Endothelial cell of umbilical vein (primary cell): ENCODE measurements at places on chromosomes 6 and 20. TPM values are rescaled to one million over a fixed set of nuclear protein-coding genes. Genes with fewer than 3 reads are reported as not detected.
A peak's percentile ranks its signal among the peaks of the same experiment; 100 is the strongest.

GRCh38 chr20:58359441-58359840 lies 29.6 kb upstream of the VAPB start:
- peaks cover 7% of the 10 kb centered on the region for H3K4me1 ChIP-seq
- DNase-seq = no peak
- H3K36me3 ChIP-seq = peaks cover 15% of the 10 kb centered on the region
- H3K27me3 ChIP-seq = no peaks in the 10 kb centered on the region

The FOXA2 gene
- total RNA-seq = not detected in 2 replicates

DNA sequence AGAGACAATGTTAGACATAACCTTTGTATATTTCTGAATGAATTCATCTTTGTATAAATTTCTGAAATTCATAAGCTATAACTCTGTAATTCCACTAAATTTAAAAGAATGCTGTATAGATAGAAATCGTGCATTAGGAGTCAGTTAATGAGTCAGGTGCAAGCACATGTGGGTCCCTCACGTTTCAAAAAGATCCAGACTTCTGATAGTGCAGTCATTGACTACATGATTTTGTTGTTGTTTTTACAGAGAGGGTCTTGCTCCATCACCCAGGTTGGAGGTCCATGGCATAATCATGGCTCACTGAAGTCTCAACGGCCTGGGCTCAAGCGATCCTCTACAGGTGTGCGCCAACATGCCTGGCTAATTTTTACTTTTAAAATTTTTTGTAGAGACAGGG lies 14.6 kb downstream of the ESF1 start:
- no peaks in the 10 kb centered on the region for H3K27me3 ChIP-seq
- H3K27ac ChIP-seq = no peak overlapping the region
- H3K4me3 ChIP-seq = no peak overlapping the region
- DNase-seq = no peak
- peaks cover 39% of the 10 kb centered on the region for H3K36me3 ChIP-seq

The PTK7 gene
- total RNA-seq = 65.3 and 65.6 TPM in 2 replicates

- H3K27ac ChIP-seq = no peak overlapping the region
- no peaks in the 10 kb centered on the region for H3K36me3 ChIP-seq
- DNase-seq = no peak
- no peak overlapping the region for H3K4me3 ChIP-seq
- H3K27me3 ChIP-seq = no peaks in the 10 kb centered on the region
Measured at GRCh38 chr6:170045981-170046667, 244.8 kb downstream of the DLL1 start.

The TMEM170B gene
- 4.1 and 4.2 TPM in 2 replicates for total RNA-seq

The ELOVL4 gene
- total RNA-seq = 3.3 and 4.1 TPM in 2 replicates

GRCh38 chr6:2185466-2185865 lies 59.9 kb downstream of the GMDS start:
- H3K27me3 ChIP-seq = no peaks in the 10 kb centered on the region
- no peak for DNase-seq
- no peaks in the 10 kb centered on the region for H3K36me3 ChIP-seq
- no peak overlapping the region for H3K4me3 ChIP-seq
- peaks cover 9% of the 10 kb centered on the region for H3K4me1 ChIP-seq

The CCN2 gene
- 2,488 and 2,886 TPM in 2 replicates for total RNA-seq

The BNIP5 gene
- not detected in 2 replicates for total RNA-seq

- H3K36me3 ChIP-seq = peaks cover 55% of the 10 kb centered on the region
- no peak overlapping the region for H3K4me3 ChIP-seq
- peaks cover 19% of the 10 kb centered on the region for H3K4me1 ChIP-seq
- no peak overlapping the region for H3K27ac ChIP-seq
Measured at GRCh38 chr6:44255105-44255808, 2.1 kb downstream of the SLC35B2 start.

The KCNS1 gene
- total RNA-seq = 0.23 and 0.29 TPM in 2 replicates

DNA sequence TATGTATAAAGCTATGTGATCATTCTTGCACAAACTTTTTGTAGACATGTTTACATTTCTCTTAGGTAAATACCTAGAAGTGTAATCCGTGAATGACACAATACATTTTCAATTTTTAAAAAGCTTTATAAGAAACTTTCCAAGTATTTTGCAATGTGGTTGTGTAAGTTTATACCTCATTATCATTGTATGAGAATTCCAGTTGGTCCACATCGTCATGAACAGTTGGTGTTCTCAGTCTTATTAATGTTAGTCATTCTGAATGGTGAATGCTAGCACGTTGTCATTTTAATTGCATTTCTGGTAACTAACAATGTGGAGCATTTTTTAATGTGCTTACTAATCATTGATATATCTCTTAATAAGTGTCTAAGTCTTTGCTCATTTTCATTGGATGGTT lies 116.5 kb upstream of the F13A1 start:
- DNase-seq = no peak
- no peaks in the 10 kb centered on the region for H3K27me3 ChIP-seq
- H3K27ac ChIP-seq = no peak overlapping the region
- H3K4me3 ChIP-seq = no peak overlapping the region
- H3K36me3 ChIP-seq = no peaks in the 10 kb centered on the region

DNA sequence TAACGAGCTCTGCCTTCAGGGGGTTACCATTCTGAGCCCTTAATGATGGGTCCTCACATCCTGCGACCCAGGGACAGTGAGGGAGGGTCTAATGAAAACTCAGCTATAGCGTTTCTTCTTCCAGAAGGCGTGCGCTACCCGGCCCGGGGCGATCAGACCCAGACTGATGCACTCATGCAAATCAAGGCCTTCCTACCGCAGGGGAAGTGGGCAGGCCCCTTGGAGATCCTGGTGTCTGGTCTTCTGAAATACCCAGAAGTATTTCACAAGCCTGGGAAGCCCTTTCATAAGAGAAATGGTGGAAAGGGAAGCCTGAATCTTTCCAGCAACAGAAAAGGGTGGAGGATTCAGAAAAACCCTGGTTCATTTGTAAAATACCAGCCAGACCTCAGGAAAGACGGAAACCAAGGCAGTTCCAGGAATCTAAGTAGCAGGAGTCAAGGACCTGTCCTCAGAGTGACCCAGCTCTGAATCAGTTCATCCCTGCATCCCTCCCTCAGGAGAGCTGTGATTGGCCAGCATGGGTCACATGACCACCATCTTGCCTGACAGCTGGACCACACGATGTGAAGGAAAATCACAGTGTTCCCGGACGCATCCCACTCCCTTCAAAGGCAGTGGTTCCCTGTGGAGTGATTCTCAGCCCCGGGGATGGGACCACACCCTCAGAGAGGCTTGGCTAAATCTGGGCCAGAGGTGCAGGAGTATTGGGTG lies 12.7 kb downstream of the BFSP1 start:
- H3K27me3 ChIP-seq = no peaks in the 10 kb centered on the region
- H3K27ac ChIP-seq = no peak overlapping the region
- no peak for DNase-seq
- H3K4me1 ChIP-seq = peaks cover 21% of the 10 kb centered on the region

GRCh38 chr20:39873286-39873685 lies 815.8 kb downstream of the MAFB start:
- no peak for DNase-seq
- no peaks in the 10 kb centered on the region for H3K27me3 ChIP-seq
- H3K4me1 ChIP-seq = peaks cover 2% of the 10 kb centered on the region
- H3K27ac ChIP-seq = no peak overlapping the region
- no peak overlapping the region for H3K4me3 ChIP-seq

The FAM110A gene
- total RNA-seq = 4.6 and 5.8 TPM in 2 replicates

DNA sequence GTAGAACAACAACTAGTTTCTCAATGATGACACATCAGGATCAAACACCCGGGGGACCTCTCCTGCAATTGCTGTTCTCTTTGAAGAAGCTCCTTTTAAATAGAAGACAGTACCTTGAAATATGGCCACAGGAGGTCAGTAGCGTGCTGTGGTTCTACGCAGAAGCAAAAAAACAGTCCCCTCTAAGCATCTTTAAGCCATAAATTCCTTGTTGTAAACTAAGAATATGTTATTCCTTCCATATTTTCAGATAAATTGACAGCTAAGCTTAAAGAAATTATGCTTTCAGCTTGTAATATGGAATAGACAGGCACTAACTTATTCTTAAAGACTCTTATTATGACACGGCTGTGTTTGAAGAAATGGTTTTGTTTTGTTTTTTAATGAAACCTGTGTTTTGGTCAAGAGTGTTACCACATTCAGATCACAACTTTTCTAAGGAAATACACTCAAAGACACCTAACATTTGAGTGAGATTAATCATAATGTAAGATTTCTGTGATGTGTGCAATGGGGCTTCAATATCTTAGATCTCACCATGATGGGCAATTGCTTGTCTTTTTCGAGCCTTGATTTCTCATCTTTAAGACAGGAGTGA lies 49.7 kb upstream of the IL20RA start:
- DNase-seq = peak; percentile 75
- H3K4me3 ChIP-seq = no peak overlapping the region
- H3K36me3 ChIP-seq = no peaks in the 10 kb centered on the region
- H3K4me1 ChIP-seq = no peaks in the 10 kb centered on the region

The CALHM6 gene
- total RNA-seq = not detected in 2 replicates

The PI16 gene
- not detected in 2 replicates for total RNA-seq

- no peak for DNase-seq
- H3K4me3 ChIP-seq = no peak overlapping the region
- no peak overlapping the region for H3K27ac ChIP-seq
Measured at GRCh38 chr6:79146421-79146820, 68.4 kb upstream of the PHIP start.

The BPIFB1 gene
- total RNA-seq = not detected in 2 replicates

The NAPB gene
- total RNA-seq = 8.1 and 10.1 TPM in 2 replicates

The FAM217A gene
- not detected in 2 replicates for total RNA-seq

The PRSS35 gene
- not detected in 2 replicates for total RNA-seq

DNA sequence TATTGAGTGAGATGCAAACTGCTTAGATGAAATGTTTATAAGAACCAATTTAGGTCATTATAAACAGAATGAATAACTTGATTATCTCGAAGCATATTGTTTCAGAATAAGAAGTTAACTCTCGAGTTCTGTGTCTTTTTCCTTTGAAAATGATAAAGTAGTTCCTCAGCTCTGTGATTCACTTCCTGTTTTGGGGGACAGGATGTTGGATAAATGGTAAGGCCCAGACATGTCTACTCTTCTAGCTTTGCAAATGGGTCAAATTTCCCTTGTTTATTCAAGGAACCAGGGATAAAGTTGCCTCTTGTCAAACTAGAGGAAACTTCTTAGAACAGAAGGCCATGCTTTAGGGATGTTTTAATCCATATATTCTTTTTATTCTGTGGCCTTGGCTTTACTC lies 246.9 kb downstream of the SOX4 start:
- H3K27me3 ChIP-seq = no peaks in the 10 kb centered on the region
- DNase-seq = peak; percentile 96
- peak overlapping the region; percentile 96 for H3K27ac ChIP-seq
- no peaks in the 10 kb centered on the region for H3K36me3 ChIP-seq
- H3K4me3 ChIP-seq = peak overlapping the region; percentile 13

The PCK1 gene
- not detected in 2 replicates for total RNA-seq

The ELOVL2 gene
- total RNA-seq = not detected in 2 replicates

- peak; percentile 96 for DNase-seq
- H3K27ac ChIP-seq = peak overlapping the region; percentile 91
- no peaks in the 10 kb centered on the region for H3K27me3 ChIP-seq
- H3K4me1 ChIP-seq = peaks cover 96% of the 10 kb centered on the region
- no peaks in the 10 kb centered on the region for H3K36me3 ChIP-seq
- H3K4me3 ChIP-seq = no peak overlapping the region
Measured at GRCh38 chr6:11218538-11219399, 13.7 kb downstream of the NEDD9 start.

GRCh38 chr6:167758309-167759023 lies 68.2 kb upstream of the AFDN start:
- no peak overlapping the region for H3K27ac ChIP-seq
- no peaks in the 10 kb centered on the region for H3K27me3 ChIP-seq
- DNase-seq = no peak
- no peaks in the 10 kb centered on the region for H3K4me1 ChIP-seq
- no peak overlapping the region for H3K4me3 ChIP-seq

The SIRPD gene
- not detected in 2 replicates for total RNA-seq

- no peaks in the 10 kb centered on the region for H3K27me3 ChIP-seq
- no peaks in the 10 kb centered on the region for H3K36me3 ChIP-seq
- H3K4me1 ChIP-seq = no peaks in the 10 kb centered on the region
- no peak overlapping the region for H3K27ac ChIP-seq
- no peak for DNase-seq
Measured at GRCh38 chr6:98486057-98486456, 348.3 kb upstream of the POU3F2 start.

DNA sequence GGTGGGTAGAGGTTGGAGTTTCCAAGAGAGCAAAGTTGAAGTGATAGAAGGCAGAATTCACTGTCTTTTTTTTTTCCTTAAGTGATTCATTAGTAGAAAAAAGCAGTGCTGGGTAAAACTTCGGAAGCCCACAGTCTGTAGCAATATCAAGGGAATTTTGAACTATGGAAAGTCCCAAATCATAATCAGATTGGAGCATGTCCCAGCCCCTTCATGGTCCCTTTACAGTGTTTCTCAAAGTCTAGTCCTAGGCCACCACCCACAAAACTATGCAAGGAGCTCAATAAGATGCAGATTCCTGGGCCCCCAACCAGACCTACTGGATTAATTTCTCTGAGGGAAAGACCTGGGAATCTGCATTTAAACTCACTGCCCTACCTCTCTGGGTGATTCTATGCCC lies 22.6 kb downstream of the NEDD9 start:
- peaks cover 81% of the 10 kb centered on the region for H3K4me1 ChIP-seq
- H3K36me3 ChIP-seq = peaks cover 5% of the 10 kb centered on the region
- H3K27me3 ChIP-seq = no peaks in the 10 kb centered on the region
- DNase-seq = peak; percentile 70
- H3K4me3 ChIP-seq = no peak overlapping the region

- no peak overlapping the region for H3K4me3 ChIP-seq
- no peak overlapping the region for H3K27ac ChIP-seq
- DNase-seq = no peak
- no peaks in the 10 kb centered on the region for H3K36me3 ChIP-seq
- H3K4me1 ChIP-seq = no peaks in the 10 kb centered on the region
Measured at GRCh38 chr6:50185006-50185405, 135.3 kb upstream of the DEFB112 start.

DNA sequence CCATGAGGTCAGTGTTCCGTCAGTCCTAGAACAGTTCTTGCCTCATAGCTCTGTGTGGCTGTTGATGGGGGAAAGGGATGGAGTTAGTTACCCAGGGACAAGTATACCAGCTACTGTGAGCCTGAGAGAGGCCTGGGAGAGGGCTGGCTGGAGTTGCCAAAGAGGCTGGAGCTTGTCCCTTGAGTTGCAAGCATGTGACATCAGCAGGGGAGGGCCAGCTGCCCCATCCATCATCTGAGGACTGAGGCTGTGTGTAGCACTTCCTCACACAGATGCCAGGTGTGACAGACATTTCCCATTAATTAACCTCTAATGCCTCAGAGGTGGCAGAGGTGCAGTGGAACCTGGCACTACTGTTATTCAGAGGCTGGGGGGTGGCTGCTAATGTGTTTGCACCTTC lies 131.6 kb downstream of the PHACTR3 start:
- no peaks in the 10 kb centered on the region for H3K4me1 ChIP-seq
- no peak overlapping the region for H3K4me3 ChIP-seq
- no peaks in the 10 kb centered on the region for H3K36me3 ChIP-seq
- no peak for DNase-seq
- no peaks in the 10 kb centered on the region for H3K27me3 ChIP-seq

The HLA-DRB1 gene
- total RNA-seq = not detected in 2 replicates

The C6orf141 gene
- 13.7 and 15.5 TPM in 2 replicates for total RNA-seq

The WFDC2 gene
- not detected in 2 replicates for total RNA-seq

- DNase-seq = no peak
- H3K4me3 ChIP-seq = no peak overlapping the region
- H3K27me3 ChIP-seq = no peaks in the 10 kb centered on the region
- H3K27ac ChIP-seq = no peak overlapping the region
Measured at GRCh38 chr6:55023230-55023629, 151.1 kb upstream of the HCRTR2 start.

The TGM2 gene
- total RNA-seq = 708 and 868 TPM in 2 replicates
